ENCODE measurements at places on chromosomes 7 and 10.

DNA sequence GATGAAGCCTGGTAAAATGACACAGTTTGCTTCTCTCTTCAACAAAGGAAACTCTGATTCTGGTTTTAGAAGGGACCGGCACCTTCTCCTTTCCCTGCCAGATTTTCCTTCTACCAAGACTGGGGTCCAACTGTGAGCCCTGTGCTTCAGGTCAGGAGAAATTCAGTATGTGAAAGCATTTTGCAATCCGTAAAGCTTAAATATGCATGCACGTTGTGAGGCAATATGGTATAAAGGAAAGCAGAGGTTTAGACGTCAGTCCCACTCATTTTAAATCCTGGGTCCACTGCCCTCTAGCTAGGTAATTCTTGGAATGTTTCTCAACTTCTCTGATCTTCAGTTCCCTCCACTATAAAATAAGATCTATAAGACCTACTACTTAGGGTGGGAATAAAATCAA, 359.0 kb upstream of the NPSR1 start:
- DNase-seq = no peak

- DNase-seq = peak; percentile 15
Observed at GRCh38 chr10:124911124-124912067, 30.5 kb upstream of the ZRANB1 start.

GRCh38 chr7:86282014-86282682, 361.6 kb upstream of the GRM3 start:
- no peak for DNase-seq

DNA sequence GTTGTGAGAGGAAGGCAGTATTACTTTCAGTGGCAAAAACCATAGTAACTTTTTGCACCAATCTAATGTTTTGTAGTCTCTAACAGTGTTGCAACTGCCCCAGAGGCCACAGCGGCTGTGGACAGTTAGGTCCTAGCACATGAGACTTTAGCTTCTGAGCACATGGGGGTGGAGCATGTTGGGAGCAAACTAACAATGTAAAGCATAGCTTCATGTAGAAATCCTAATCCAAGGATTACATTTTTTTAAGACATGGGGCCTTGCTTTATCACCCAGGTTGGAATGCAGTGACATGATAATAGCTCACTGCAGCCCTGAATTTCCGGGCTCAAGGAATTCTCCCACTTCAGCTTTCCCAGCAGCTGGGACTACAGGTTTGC, 49.0 kb downstream of the LAMB1 start:
- no peak for DNase-seq

GRCh38 chr10:25555865-25556264, 378.2 kb upstream of the MYO3A start:
- DNase-seq = no peak

GRCh38 chr7:135159359-135160085, 11.0 kb downstream of the CYREN start:
- no peak for DNase-seq

DNA sequence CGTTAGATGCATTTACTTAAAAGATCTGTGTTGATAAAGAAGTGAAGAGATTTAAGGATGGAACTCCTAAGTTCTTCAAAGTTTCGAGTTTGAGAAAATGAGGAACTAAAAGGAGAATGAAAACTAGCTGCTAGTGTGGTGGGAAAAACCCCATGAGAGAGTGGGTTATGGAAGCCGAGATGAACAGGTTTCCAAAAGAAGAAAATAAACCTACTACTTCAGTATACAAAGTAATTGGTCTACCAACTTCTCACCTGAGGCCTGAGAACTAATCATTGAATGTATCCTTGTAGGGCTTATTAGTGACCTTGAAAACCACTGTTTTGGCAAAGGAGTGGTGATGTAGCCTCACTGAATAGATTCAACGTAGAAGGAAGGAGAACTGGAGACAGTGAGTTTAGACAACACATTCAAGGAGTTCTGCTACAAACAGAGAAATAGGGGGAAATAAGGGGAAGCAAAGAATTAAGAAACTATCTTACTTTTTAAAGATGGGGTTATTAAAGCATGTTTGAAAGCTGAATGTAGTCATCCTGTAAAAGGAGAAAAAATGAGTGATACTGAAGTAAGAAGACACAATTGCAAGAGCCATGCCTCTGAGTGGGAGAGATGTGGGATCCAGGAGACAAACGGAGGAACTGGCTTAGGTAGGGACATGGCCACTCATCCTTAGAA, 50.8 kb downstream of the CH25H start:
- DNase-seq = no peak

GRCh38 chr7:85224171-85224570, 37.3 kb upstream of the SEMA3D start:
- DNase-seq = no peak

- no peak for DNase-seq
Observed at GRCh38 chr10:132670546-132671227, 115.3 kb downstream of the NKX6-2 start.

GRCh38 chr10:60662917-60663614, 115.2 kb upstream of the CDK1 start:
- no peak for DNase-seq

DNA sequence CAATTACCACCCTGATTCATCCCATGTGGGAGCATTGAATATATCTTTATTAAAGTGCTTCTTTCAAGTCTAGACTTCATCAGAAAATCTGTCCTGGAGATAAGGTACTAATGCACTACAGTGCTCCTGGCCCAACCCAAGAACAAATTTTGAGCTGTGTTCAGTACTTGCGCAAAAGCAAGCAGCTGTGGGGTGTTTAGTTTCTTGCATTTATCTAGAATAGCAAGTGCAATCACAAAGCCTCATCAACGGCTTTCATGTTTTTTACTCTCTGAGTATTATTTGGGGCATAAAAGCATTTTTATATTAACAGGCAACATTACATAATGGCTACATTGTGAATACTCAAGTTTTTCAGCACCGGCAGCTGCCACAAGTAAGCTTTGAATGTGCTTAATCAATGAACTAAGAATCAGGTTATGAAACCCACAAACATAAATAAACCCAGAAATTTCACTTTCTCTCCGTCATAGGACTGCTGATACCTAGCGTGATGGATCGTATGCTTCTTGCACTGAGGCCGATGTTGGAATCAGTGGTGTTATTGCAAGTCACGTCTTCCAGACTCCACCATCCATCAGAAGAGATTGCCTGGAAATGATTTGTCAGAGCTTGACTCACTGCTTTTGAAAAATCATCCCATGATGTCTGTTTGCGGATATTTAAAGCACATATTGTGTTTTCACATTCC, 113.1 kb downstream of the CTTNBP2 start:
- no peak for DNase-seq

DNA sequence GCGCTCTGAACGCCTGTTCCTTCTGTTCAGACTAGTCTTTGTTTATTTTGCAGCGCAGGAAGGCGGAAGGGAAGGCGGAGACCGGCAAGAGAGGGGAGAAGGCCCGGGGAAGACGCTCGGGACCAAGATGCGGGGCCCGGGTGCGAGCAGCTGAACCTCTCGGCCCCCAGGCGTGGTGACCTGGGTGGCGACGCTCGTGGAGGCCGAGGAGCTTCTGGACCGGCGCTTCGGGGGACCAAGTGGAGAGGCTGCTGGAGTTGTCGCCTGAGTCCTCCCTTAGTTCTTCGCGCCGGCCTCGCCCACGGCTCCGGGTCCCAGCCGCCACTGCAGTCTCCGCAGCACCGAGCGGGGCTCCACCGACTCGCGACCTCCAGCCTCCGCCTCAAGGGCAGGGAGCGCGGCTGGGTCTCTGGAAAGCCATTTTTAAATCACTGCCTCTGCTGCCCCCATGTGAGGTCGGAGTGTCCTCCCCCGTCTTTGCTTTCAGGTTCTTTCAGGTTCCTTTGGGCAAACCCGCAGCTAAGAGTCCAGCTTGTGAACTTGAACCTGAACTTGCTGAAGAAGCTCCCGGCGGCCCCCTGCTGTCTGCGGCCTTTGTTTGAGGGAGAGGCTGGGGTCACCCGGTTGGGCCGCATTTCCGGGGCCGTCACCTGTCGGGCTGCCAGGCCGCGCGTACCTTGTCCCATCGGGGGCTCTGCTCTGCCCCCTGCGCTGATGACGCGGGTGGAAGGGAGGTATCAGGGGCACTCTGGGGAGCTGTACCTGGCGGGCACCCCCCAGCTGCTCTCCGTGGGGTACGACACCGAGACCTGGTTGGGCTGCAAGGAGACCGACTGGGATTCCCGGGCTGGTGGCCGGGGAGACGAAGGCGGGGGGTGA, 136.0 kb downstream of the KIF20B start:
- peak; percentile 59 for DNase-seq

- no peak for DNase-seq
Observed at GRCh38 chr7:98369726-98370125, 31.2 kb downstream of the BAIAP2L1 start.

GRCh38 chr10:57262892-57263291, 901.8 kb upstream of the ZWINT start:
- no peak for DNase-seq

GRCh38 chr7:23247603-23248335, 1.2 kb downstream of the GPNMB start:
- DNase-seq = peak; percentile 41

DNA sequence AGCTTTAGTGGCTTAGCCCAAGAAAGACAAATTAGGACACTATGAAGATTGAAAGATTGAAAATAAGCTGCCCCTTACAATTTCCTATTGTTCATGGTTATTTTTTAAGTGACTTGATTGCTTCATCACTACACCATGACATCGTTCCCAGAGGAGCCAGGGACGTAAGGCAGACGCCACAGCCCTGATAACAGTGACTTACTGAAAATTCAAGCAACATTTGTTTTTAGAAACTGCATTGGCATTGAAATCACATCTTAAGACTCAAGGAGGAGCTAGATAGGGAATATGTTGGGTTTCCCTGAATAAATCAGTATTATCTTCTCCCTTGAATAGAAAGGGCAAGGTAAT, 38.7 kb upstream of the ANK3 start:
- DNase-seq = no peak

- no peak for DNase-seq
Observed at GRCh38 chr10:60643874-60644273, 134.4 kb upstream of the CDK1 start.

- DNase-seq = no peak
Observed at GRCh38 chr10:131238669-131239280, 72.7 kb downstream of the TCERG1L start.

DNA sequence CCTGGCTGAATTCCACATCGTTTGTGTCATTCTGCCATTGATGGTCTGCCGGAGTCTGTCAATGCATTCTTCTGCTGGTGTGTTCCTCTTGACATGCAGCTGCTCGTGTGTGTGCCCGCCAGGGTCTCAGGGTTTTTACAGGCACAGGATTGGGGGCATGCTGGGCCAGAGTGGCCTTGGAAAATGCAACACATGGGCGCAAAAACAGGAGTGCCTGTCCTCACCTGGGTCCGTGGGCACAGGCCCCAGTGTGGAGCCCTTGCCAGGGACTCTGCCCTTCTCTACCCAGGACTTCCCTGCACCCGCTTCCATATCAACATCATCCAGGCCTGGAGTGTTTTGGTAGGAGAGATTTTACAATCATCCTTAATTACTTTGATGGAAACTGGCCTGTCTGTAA, 340.7 kb downstream of the KIF20B start:
- no peak for DNase-seq

- no peak for DNase-seq
Observed at GRCh38 chr10:51035344-51035743, 38.9 kb upstream of the PRKG1 start.

GRCh38 chr10:99766302-99766681, 16.1 kb upstream of the ABCC2 start:
- DNase-seq = no peak

DNA sequence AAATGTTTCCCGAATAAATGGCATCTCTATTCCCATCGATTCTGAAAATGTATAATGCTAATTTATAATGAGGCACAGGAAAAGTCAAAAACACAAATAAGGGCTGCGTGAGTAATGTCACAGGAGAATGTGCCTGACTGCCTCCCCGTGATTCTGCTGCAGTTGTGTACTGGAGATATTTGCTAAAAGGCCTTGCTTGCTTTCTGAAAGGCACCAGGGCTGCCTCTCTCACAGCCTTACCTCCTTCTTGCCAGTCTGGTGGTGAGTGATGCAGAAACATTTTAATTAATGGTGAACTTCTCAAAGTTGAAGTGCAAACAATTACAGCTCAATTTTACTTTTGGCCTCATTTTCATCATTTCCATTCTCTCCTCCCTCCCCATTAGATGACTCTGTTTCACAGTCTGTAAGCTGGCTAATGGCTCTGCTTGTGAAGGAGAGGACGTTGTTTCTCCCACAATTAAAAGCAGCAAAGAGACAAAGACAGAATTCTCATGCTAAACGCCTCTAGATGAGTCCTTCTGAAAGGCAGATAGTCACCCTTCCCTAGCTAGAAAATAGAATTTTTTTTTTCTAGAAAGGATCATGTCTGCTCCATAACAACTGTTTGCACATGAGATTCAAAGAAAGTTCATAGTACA, 377.6 kb downstream of the MDFIC start:
- DNase-seq = no peak

DNA sequence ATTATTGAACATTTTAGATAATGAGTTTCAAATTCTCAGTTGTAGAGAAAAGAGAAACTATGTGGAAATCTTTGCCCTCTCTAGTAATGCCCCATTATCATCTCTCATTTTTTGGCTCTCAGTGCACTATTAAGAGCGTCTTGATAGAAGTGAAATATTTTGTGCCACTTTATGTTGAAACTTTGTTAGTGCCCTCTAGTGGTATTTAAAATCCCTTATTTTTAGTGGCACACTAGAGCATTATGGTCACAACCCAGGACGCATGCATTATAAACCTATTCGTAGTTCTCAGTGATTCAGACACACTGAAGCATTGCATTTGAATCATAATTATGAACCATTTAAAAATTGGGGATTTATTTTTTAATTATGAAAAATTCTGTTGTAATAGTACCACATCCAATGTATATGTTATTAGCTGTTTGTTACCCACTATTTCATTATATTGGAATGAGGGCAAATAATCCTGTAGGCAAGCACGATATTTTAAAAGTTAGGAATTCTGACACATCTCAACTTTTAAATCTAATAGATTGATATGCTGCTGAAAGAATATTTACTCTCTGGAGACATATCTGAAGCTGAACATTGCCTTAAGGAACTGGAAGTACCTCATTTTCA, 21.9 kb downstream of the PDCD4 start:
- DNase-seq = peak; percentile 70

GRCh38 chr10:64430690-64431323, 909.6 kb downstream of the REEP3 start:
- DNase-seq = no peak

DNA sequence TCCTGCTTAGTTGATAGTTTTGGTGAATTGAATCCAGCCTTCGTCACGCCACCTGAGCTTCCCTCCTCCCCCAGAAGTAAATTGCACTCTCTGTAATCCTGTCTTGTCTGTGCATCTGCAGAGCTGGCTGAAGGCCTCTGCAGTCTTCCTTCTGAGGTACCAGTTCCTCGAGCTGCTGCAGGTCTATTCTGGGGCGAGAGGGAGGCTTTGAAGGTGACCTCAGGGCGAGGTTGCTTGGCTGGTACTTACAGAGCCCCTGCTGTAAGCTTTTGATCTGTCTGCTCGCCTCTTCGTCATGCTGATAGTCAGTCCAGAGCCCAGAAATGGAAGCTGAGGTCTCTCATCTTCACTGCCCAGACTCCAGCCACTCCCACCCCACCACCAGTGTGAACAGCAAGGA, 513.6 kb upstream of the FOXK1 start:
- no peak for DNase-seq

- no peak for DNase-seq
Observed at GRCh38 chr10:15660990-15661389, 58.7 kb downstream of the ITGA8 start.

GRCh38 chr7:98200364-98200763, 10.9 kb upstream of the BHLHA15 start:
- no peak for DNase-seq

- DNase-seq = no peak
Observed at GRCh38 chr7:80603940-80604339, 34.5 kb upstream of the CD36 start.

- DNase-seq = peak; percentile 80
Observed at GRCh38 chr10:7408291-7409044, 2.4 kb downstream of the SFMBT2 start.
